Epithelial cell of esophagus (primary cell): ENCODE measurements at places on chromosomes 16 and 17.

- no peak for DNase-seq
Observed at GRCh38 chr16:3066440-3066748, 954 bp downstream of the IL32 start.

DNA sequence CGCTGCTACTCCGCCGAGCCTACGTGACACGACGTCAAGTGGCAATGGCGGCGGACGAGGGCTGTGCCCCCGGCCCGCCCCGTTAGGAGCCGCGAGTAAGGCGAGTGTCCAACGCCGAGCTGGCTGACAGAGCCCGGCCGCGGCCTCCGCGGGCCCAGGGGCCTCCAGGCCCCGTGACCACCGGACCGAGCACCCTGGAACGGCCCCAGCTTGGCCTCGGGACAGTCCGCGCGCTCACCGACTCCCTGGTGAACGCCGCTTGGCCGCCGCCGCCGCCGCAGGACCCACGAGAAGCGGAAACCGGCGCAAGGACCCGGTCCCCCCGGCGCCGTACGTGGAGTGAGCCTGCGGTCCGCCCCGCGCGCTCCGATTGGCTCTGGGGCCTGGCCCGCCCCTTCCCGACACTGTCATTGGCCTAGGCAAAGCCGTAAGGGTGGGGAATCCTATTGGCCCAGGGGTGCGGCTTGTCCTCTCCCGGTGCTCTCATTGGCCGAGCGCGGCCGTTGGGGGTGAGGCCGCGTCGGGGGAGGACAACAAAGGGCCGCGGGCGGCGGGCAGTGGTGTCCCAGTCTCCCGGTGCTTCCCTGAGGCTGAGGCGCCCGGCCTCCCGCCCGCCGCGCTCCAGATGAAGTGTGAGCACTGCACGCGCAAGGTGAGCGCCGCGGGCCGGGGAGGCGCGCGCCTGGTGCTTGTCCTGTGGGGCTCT lies at the start of gene NARF:
Gene NARF, plus strand, starts transcription at position 563 of the 706 bp plus-strand sequence. Its CDS starts 63 bp downstream, at position 626.
- peak; percentile 100 for DNase-seq

DNA sequence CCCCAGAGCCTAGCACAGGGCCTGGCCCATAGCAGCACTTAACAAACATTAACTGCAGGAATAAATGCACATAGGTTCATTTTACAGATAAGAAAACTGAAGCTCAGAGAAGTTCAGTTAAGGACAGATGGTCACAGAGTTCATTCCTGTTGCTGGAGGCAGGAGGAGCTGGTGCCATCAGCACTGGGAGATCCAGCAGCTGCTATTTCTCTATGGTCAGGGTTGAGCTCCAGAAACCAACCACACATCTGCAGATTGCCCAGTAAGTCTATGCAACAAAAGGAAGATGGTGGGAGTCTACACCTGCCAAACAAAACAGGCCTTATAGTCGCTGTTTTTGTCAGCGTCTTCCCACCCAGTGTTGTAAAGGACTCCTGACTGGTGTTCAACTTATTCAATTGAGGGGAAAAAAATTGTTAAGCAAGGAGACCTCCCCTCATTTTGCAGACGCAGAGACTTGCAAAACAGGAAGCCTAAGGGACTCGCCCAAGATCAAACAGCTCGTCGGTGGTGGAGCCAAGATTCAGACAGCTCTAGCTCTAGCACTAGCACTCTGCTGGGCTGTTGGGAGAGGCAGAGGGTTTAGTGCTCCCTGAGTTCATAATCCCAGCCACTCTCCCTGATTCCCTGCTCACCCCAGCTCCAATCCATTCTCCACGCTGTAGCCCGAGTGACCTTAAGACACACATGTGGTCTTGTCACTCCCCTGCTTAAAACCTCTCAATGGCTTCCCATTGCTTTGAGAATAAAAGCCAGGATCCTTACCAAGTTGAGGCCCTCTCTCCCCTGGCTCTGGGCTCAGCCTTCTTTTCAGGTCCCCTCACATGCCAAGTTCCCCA lies 9.0 kb downstream of the NOG start:
- DNase-seq, result no peak

DNA sequence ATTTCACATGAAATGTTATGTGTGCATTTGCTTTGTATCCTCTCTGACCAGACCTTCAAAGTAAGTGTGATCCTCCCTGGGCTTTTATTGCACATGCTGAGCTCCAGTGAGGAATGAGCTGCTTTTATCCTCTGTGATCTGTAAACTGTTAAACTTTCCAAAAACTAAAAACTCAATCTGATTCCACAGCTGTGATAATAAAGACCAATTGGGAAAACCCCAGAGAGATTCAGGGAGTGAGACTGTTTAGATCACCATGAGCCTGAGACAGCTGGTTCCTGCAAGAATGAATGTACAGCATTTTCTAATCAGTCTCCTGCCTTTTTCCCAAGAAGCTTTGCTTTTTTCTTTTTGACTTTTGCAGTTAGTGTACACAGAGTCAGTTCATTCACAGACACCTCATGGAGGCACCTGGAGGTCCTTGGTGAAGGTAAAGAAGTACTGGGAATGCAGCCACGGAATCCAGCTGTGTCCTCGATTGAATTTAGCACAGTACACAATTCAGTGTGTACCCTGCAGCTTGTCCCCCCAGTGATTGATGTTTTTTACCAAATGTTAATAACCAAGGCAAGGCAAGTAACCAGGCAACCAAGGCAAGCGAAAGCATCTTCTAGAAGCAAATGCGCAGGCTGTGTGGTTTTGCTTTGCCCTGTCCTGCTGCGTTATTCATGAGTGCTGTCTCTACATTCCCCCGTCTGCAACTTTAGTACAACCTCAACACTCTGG lies 182.6 kb downstream of the LGALS9B start:
- no peak for DNase-seq

DNA sequence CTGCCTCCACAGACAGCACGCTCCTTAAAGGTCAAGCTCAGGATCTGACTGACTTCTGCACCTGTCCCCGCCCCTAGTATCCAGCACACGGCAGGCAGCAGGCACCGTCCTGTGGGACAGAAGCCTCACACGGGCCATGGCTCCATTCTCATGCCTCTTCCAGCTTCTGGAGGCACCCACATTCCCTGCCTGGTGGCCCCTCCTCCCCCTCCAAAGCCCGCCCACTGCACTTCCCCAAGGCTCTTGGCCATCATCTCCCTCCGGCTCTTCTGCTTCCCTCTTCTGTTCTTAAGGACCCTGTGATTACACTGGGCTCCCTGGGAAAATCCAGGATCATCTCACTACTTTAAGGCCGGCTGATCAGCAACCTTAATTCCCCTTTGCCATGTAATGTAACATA lies 3.5 kb downstream of the CANT1 start:
- no peak for DNase-seq

DNA sequence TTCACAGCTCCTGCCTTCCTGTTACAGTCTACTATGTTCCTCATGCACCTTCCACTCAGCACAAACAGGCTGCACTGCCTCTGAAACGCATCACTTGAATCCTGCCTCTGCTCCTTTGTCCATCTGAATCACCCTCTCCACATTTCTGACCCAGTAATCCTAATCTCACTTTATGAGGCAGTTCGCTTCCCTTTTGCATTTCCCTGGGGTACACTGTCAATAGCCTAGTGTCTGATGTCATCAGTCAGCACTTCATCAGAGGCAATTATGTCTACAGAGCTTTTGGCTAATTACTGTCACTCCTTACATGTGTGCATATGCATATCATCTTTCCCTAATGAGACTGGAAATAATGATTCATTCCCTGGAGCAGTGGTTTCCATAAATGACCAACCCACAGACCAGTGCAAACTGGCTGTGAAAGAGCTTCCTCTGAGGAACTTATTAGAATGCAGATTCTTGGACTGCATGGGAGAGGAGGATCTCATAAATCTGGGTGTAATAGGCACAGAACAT lies 23.6 kb downstream of the CA4 start:
- no peak for DNase-seq

DNA sequence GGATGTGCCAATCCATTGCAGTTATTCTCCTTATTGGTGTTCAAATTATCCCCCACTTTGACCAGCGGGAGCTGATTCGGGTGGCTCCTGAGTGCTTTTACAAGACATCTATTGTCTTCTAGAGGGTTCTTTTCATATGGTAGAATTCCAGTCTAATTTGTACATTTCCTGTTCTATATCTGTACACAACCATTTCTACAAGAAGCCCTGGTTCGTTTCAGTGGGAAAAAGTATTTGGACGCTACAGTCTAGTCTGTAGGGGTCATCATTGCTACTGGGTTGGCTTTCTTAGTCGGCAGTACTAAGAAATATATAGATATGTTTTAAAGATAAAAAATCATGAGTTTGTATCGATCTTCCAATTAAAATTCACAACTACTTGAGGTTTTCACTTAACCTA lies 262.6 kb downstream of the MAP2K6 start:
- DNase-seq, result no peak

GRCh38 chr16:88737298-88738150 lies 31.2 kb downstream of the CTU2 start:
- peak; percentile 74 for DNase-seq

- no peak for DNase-seq
Observed at GRCh38 chr16:59859676-59860402, 1125.7 kb upstream of the GOT2 start.

- DNase-seq, result peak; percentile 15
Observed at GRCh38 chr17:60745544-60745943, 67.9 kb downstream of the BCAS3 start.

- DNase-seq, result no peak
Observed at GRCh38 chr17:8930649-8931048, 34.9 kb downstream of the PIK3R5 start.

- no peak for DNase-seq
Observed at GRCh38 chr16:28167730-28168129, 44.0 kb downstream of the XPO6 start.

GRCh38 chr16:12988071-12988470 lies 86.7 kb downstream of the SHISA9 start:
- DNase-seq, result no peak

DNA sequence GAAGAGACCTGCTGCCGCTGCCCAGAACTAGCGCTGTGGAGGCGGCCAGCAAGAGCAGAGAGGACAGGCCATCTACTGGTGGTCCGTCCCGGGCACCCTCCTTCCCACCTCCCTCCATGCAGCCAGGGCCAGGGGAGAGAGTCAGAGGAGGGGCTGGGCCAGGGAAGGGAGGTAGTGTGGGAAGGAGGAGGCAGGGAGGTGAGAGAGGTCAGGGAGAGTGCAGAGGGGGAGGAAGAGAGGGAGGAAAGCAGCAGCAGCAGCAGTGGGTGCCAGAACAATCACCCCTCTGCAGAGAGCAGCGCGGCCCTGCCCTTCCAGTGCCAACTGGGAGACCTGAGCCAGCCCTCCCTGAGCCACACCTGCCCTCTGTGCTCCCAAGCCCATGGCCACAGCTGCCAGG lies 6.6 kb downstream of the C16orf95 start:
- DNase-seq, result no peak

DNA sequence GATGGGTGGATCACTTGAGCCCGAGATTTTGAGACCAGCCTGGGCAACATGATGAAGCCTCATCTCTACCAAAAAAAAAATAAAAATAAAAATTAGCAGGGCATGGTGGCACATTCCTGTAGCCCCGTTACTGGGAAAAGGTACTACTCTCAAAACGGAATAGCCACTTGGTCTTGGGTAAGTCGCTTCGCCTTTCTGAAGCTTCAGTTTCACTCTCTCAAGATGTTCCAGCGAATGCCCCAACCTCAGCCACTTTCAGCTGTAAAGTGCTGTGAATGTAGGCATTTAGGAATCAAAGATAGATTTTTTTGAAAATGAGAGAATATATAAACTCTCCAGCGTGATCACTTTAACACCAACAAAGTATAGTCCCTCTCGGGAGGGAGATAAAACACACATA lies 154.1 kb upstream of the HS3ST3A1 start:
- DNase-seq, result no peak

- DNase-seq, result no peak
Observed at GRCh38 chr17:33637534-33637933, 344.4 kb upstream of the ASIC2 start.

GRCh38 chr17:9768381-9768934 lies 22.9 kb downstream of the DHRS7C start:
- DNase-seq, result peak; percentile 41

GRCh38 chr17:34843682-34844081 lies 117.6 kb downstream of the CCT6B start:
- DNase-seq, result no peak

GRCh38 chr17:34386343-34386696 lies 23.3 kb upstream of the CCL1 start:
- DNase-seq, result no peak

GRCh38 chr17:57984936-57985674 lies 2.9 kb downstream of the VEZF1 start:
- DNase-seq, result no peak

DNA sequence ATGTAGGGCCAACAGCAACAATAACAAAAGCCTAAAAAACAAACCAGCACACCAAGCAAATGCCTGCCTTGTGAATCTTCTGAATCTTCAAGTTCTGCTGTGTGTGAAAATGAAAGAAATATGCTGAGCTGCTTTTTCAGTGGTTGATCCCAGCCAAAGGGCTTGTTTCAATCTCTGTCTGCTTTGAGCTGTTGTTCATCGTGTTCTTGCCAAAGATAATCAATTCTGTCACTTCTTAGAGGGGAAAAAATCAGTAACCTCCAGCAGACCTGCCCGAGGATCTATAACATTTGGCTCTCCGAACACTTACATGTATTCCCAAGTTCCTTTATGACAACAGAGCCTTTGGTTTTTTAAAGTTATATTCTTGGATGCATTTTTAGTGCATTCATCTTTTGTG lies 65.9 kb downstream of the VPS35L start:
- no peak for DNase-seq

DNA sequence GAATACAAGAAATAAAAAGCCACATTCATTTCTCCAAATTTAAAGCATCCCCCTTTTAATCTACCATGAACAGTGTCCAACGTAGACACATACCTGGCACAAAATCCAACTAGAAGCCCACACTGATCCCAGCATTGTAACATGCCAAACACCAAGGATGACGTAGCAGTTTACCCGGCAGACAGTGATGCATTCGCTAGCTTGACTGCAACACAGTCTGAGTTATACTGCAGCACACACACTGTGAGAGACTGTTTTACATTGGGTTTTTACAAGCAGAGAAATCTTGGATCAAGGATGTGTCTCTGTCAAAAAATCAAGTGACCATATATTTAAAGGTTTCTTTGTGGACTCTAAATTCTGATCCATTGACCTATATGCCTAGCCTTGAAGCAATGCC lies 74.5 kb upstream of the C17orf78 start:
- peak; percentile 65 for DNase-seq

- DNase-seq, result no peak
Observed at GRCh38 chr16:80459966-80460365, 80.8 kb upstream of the DYNLRB2 start.

GRCh38 chr16:85838876-85839585 lies 39.5 kb downstream of the COX4I1 start:
- DNase-seq, result no peak

GRCh38 chr16:53453928-53454327 lies 19.7 kb downstream of the RBL2 start:
- DNase-seq, result no peak

- peak; percentile 47 for DNase-seq
Observed at GRCh38 chr17:37844158-37844976, 79.8 kb upstream of the TBC1D3K start.

- DNase-seq, result peak; percentile 0
Observed at GRCh38 chr17:13544292-13544691, 57.4 kb downstream of the HS3ST3A1 start.

GRCh38 chr17:82051776-82052637 lies at the start of the genes GPS1 and RFNG:
TSS of gene GPS1 (plus strand) at chr17:82051898. CDS start at chr17:82051932, 34 bp downstream.
TSS of gene RFNG (minus strand) at chr17:82051811. CDS start at chr17:82051766, 45 bp downstream.
- DNase-seq, result peak; percentile 82

GRCh38 chr16:54453871-54454270 lies 167.3 kb upstream of the IRX3 start:
- no peak for DNase-seq

GRCh38 chr16:72673118-72673517 lies 374.8 kb downstream of the ZFHX3 start:
- DNase-seq, result no peak
